Uterus (tissue), 4 donors: ENCODE measurements at places on chromosomes 3 and 15.

DNA sequence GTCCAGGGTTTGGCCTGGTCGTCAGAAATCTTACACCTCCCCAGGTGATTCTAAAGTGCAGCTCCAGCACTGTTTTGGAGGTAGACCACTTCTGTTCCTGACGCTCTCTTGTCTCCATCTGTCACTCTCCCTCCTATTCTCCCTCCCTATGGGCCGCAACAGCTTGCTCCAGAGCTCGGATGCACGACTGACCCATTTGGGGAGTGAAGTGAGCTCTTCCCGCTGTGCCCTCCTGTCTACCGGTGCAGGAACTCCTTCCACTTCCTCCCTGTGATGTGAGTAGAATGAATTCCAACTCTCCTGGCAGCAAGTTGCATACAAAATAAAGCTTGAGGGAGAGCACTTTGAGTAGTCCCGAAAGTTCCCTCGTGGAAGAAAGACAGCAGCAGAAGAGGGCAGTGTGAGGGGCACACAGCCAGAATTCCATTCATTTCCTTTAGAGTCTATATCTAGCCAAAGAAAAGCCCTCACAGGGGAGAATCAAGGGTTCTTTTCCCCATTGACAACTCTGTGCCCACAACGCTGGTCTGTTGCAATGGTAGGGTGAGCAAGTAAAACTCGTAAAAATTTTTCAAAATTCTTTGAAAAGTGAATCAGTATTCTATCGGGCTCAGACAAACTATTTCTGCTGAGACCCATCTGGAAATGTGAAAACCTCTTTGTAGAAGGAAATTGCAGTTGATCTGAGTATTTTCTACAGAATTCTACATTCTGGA lies 39.9 kb upstream of the BDH1 start:
- no peak for DNase-seq

- no peak for DNase-seq
Measured at GRCh38 chr15:65923264-65923663, 54.0 kb downstream of the RAB11A start.

- DNase-seq = no peak
Measured at GRCh38 chr15:90619939-90620338, 90.2 kb downstream of the CRTC3 start.

DNA sequence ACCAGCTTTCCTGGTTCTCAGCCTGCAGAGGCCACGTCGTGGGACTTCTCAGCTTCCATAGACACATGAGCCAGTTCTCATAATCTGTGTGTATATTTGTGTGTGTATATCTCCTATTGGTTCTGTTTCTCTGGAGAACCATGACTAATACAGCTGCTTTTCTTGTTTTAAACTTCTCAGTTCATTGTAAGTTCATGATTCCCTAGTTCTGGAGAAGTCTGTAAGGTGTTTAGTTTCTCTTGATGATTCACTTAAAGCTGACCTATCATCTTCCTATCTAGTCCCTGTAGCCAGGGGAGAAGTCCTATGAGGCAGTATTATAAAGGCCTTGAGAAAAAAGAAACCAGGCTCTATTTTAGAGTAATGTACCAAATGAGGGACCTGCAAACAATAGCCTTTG lies 147.7 kb downstream of the RYR3 start:
- DNase-seq = no peak

DNA sequence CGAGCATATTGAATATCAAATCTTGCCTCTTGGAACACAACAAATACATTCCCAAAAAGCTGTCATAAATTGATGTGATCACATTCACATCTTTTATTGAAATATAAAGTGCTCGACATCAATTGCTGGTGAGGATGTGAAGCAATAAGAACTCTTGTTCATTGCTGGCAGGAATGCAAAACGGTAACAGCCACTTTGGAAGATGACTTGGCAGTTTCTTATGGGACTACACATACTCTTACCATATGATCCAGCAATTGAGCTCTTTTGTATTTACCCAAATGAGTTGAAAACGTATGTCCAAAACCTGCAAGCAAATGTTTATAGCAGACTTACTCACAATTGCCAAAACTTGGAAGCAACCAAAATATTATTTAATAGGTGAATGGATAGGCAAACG lies 234.9 kb downstream of the CACNA2D3 start:
- DNase-seq = no peak
